ENCODE measurements at places on chromosomes 2 and 18.

DNA sequence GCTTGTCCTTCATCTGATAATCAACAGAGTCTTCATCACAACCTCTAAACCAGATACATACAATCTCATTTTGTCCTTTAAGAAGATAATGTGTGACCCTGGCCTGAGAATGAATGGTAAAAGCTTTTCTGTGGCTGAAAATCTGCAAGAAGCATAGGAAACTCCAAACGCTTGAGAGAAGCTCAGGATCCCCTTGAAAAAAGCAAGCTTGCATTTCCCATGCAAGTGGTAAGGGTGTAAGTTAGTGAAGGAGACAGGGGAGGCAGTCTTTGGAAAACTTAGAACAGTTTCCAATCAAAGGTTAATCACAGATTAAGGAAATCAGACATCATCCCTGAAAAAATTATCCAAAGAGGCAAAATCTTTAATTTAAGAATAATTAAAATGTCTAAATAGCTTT lies 413.6 kb upstream of the SALL3 start:
- no peak for DNase-seq

GRCh38 chr18:74197705-74198341 lies 49.5 kb downstream of the TIMM21 start:
- DNase-seq: no peak

- DNase-seq: peak; percentile 80
Measured at GRCh38 chr18:23232331-23232730, 97.0 kb downstream of the CABLES1 start.

DNA sequence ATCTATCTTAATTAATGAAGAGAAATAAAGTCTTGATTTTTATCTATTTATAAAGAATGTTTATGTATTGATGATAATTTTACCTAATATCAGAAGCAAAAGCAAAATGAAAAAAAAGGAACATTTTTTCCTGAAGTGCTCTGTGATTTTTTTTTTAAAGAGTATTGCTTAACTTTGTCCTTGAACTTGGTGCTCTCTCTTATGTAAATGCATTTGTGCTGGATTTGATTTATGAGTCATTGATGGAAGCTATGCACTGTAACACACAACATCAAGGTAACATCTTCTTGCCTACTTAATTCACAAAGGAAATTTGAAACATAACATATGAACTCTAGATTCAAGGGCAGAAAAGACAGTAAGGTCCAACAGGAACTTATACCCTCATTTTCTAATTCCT lies 312.9 kb upstream of the CDH19 start:
- no peak for DNase-seq

DNA sequence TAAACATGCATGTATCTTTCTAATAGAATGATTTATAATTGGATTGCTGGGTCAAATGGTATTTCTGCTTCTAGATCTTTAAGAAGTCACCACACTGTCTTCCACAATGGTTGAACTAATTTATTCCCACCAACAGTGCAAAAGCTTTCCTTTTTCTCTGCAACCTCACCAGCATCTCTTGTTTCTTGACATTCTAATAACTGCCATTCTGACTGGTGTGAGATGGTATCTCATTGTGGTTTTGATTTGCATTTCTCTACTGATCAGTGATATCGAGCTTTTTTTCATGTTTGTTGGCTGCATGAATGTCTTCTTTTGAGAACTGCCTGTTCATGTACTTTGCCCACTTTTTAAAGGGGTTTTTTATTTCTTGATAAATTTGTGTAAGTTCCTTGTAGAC lies 182.5 kb downstream of the ANKRD44 start:
- DNase-seq: no peak

DNA sequence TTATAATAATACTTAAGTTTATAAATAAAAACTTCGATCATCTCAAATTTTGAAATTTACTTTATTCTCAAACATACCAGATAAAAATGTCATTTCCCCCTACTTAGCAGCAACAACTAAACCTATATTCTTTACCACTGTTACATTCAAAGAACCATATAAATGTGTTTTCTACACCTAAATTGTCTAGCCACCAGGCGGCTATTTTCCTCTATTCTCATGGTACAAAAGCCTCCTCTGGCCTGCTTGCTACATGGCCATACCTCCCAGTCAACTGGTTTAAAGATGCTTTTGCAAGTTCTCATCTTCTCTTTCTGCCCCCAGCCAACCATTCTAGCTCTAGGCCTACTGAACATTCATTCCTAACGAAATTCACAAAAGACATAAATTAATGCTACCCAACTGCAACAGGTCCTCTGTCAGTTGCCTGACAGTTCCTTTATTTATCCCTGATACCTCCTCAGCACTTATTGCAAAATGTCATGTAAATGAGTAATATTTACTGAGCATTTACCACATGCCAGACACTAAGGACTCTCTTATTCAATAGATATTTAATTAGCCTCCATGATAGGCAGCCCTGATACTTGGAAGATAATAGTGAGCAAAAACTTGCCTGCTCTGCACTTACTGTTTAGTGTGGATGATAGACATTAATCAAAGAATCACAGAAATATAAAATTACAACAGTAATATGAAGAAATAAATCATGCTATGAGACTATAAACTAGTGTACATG lies 5.0 kb downstream of the C1D start:
- DNase-seq: no peak

GRCh38 chr2:217294818-217295217 lies 435.0 kb upstream of the TNP1 start:
- DNase-seq: no peak

- no peak for DNase-seq
Measured at GRCh38 chr2:138565230-138565598, 63.6 kb downstream of the SPOPL start.

- DNase-seq: no peak
Measured at GRCh38 chr2:50691513-50691912, 340.4 kb downstream of the NRXN1 start.

DNA sequence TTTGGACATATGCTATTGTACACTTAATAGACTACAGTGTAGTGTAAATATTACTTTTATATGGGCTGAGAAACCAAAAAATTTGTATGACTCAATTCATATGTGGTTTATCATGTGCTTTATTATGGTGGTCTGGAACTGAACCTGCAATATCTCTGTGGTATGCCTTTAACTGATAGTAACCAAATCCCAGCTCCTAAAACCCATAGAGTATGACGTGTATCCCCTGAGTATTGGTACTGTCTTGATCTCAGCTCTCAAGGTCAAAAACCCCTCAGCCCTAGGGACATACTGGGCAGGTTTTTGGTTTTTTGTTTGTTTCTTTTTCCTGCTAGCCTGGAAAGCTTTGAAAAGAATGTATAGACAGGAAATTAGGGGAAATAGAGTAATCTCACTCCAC lies 42.2 kb upstream of the ARHGAP15 start:
- DNase-seq: no peak

DNA sequence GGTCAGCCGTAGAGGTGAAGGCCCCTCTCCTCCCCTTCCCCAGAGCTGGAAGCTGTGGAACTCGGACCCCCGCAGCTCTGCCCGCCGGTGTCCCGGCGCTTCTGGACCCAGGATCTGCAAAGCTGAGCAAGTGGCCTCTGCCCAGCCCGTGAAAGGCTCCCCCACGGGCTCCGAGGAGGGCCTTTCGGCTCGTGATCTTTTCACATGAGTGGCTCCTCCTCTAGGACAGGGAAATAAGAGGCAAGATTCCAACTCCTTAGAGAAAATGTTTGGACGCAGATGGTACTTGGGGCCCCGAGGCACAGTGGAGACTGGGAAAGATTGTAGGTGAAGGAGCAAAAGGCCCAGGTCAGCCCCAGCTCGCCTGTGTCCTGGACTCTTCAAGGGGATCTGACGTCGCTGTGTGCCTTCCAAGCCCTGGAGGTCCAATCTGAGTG lies 48.2 kb upstream of the SP3 start:
- DNase-seq: no peak

DNA sequence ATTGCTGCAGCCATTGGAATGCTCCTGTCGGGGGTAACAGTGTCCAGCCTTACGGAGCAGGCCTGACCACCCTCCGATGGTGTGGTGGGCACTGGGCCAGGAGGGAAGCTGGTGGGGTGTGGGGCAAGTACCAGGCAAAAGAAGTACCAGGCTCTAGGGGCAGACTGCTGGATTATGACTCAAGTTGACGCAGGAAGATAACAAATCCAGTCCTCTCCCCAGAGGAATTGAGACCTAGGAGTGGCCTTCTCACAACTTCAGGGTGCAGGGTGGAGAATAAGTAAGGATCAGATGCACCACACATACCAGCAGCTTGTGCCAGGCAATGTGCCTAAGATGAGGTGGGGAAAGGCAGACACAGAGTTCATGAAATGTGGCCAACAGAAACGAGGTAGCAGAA lies 37.9 kb downstream of the SEMA4F start:
- DNase-seq: no peak

DNA sequence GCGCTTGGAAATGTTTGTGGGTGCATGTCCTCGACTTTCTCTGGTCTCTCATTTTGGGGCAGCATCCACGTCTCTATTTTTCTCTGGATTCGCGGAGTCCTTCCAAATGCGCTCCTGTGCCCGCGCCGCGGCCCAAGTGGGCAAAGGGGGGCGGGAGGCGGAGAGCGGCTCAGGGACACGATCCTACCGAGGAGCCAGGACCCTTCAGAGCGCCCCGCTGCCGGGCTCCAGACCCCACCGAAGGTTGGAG lies 990 bp downstream of the EPAS1 start:
- DNase-seq: no peak

GRCh38 chr2:67806816-67807215 lies 256.0 kb downstream of the C1D start:
- no peak for DNase-seq

DNA sequence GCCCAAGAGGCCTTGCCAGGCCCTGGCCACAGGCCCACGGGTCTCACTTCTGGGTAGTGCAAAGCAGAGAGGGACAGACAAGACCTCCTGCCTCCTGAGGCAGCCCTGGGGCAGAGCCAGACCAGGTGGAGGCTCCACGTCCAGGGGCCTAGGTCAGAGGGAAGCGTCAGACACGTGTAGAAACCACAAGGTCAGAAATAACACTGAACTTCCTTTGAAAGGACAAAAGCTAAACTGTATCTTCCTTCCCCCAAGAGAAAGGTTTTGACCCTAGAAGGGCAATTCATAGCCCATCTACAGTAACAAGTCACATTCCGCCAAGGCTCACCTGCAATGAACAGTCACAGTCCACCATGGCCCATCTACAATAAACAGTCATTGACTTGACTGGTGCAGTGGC lies 17.9 kb downstream of the SDC1 start:
- no peak for DNase-seq

GRCh38 chr2:25688236-25688635 lies 14.9 kb upstream of the DTNB start:
- no peak for DNase-seq

- no peak for DNase-seq
Measured at GRCh38 chr18:49886891-49887764, 73.8 kb upstream of the ACAA2 start.

- no peak for DNase-seq
Measured at GRCh38 chr18:63907664-63908063, at the start of gene SERPINB10. Gene SERPINB10, plus strand, starts transcription at chr18:63907958. Its CDS starts 7,553 bp downstream, at chr18:63915511.

Data from DMS79 treated with DMSO at 0.1 percent for 48 hours (cell line).